Activated CD4-positive, alpha-beta T cell treated with anti-CD3 and anti-CD28 coated beads for 48 hours (primary cell): ENCODE measurements at places on chromosomes 2 and 18.

DNA sequence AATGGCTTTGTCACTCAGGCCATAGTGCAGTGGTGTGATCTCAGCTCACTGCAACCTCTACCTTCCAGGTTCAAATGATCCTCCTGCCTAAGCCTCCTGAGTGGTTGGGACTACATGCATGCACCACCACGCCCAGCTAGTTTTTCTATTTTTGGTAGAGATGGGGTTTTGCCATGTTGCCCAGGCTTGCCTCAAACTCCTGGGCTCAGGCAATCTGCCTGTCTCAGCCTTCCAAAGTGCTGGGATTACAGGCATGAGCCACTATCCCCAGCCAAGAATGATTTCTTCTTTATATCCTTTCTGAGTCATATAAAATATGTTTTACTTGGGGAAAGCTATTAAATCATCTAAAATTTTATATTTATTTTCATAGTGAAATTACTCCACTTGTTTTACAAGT, 61.3 kb downstream of the CYBRD1 start:
- DNase-seq = no peak

DNA sequence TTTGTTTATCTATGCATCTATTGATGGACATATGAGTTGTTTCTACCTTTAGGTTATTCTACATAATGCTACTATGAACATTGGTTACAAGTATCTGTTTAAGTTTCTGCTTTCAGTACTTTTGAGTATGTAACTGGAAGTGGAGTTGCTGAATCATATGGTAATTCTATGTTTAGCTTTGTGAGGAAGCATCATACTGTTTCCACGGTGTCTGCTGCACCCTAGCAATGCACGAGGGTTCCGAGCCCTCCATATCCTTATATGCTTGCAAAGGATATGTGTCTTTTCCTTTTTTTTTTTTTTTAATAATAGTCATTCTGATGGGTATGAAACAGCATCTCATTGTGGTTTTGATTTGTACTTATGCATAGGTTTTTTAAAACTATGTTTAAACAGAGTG, 83.7 kb downstream of the FMNL2 start:
- no peak for DNase-seq

DNA sequence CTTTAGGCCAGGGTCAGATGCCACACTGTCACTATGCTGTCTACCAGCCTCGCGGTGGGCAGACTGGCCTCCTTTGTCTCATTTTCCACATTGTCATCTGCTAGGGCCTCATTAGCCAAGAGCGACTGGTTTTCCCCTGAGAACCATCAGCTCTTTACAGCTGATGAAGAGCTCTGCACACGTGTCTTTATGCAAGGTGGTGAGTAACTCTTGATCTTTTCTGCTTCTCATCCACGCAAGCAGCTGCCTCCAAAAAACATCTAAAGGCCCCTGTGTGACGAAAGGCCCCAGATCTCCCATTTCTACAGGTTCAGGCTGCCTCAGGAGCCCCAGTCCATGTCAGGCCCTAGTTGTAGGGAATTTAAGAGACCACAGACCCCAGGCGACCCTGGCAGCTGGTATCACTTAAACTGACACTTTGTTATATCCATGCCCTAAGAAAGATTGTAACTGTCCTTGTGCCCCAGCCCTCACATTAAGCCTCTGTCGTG, 52.9 kb downstream of the DPYSL5 start:
- no peak for DNase-seq

DNA sequence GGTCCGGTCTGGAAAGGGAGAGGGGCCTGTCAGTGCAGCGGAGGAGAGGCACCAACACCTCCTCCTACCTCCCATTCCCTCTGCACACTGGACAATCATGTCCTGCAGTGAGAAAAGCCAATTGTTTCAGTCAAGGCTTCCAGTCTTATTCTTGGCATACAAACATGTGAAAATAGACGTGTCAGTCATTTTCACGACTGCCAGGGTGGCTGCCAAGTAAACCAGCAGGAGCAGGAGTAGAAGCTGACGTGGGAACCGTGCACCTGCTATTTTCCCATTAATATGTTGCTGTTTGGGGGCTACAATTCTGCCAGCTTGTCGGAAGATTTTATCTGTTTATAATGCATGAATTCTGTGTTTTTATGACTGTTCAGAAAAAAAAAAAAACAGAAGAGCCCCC, 202.3 kb downstream of the SPP2 start:
- no peak for DNase-seq

GRCh38 chr2:203960811-203961210, 24.2 kb downstream of the ICOS start:
- no peak for DNase-seq

- no peak for DNase-seq
These were observed 410.4 kb downstream of the MEIS1 start for GRCh38 chr2:66845307-66845706.

- no peak for DNase-seq
These were observed 102.0 kb downstream of the ZNF532 start for GRCh38 chr18:58966704-58967103.

GRCh38 chr2:191757208-191757607, 79.3 kb downstream of the NABP1 start:
- DNase-seq = no peak
